ENCODE measurements at places on chromosomes 3 and 15.

DNA sequence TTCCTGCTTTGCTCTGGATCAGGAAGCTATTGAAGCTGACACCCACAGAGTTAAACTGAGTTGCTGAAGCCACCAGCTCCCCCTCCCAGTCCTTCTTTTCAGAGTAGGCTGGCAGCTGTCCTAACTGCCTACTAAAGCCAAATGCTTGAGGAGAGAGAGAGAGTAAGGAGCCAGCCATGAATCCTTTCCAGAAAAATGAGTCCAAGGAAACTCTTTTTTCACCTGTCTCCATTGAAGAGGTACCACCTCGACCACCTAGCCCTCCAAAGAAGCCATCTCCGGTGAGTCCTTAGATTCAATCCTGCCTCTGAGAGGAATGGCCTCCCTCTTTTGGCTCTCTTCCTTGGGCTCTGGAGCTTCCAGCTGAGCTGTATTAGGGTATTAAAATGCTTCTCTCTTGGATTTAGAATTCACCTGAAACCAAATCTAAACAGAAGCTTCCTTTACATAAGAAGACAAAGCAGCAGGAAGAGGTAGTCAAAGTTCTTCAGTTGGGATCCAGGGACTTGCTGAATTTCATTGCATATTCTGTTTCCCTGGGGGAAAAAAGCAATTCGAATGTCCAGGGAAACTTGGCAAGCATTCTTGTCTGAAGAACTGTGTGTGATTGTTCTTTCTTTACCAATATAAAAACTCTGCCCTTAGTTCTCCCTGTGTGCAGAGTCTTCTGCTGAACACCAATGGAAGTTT, at the start of gene SLC15A2:
Gene SLC15A2 (plus strand): TSS at position 101 of the 690 bp plus-strand sequence. CDS start 76 bp downstream, at position 177.
- no peak for DNase-seq

DNA sequence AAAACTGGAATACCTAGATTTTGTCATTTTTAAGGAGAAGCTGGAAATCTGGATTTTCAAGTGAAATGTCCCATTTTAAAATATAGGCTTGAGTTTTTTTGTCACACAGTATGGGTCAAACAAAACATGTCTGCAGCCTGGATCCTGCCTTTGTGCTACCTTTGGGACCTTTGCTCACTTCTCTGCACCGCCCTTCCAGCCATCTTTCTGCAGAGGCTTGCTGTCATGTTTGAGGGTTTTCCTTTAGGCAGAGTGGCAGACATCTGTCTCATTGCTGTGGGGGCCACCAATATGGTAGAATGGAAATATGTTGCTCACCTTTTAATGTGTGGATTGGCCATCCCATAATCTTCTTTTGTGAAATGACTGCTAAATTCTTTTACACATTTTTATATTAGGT, 136.3 kb downstream of the EEFSEC start:
- no peak for DNase-seq

DNA sequence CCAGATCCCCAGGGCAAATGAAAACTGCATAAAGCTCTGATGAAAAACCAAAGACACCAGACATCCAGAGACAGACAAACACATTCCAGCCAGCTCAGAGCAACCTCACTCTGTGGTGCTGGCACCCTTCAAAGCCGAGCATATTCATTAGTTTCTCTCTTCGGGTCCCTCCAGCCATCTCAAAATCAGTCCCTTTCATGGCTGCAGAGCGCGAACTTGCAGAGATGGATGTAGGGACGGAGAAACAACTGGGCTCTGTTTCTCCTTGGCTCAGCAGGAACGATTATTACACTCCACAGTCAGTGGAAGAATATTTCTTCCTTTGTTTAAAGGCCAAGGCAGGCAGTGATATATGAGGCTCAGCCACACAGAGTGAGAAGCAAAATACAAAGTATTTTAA, 50.4 kb upstream of the SYN2 start:
- DNase-seq, result no peak

GRCh38 chr15:55846116-55846707, 103.3 kb upstream of the PRTG start:
- DNase-seq, result peak; percentile 13

DNA sequence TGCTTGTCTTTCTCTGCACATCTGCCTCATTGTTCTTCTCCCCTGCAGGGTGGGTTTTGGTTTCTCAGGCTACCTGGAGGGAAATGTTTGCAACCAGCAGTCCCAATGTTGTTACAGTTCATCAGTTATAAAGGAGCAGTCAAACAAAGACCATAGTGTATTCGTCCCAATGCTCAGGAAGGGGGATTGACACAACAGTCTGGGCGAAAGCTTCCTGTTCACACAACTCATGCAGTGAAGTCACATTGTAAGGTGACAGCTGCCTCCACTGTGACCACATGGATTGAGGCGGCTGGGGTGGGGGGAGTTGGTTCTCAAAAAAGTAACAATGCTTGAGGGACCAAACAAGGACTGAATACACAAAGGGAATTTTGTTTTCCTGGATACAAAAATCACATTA, 28.8 kb upstream of the TF start:
- no peak for DNase-seq

DNA sequence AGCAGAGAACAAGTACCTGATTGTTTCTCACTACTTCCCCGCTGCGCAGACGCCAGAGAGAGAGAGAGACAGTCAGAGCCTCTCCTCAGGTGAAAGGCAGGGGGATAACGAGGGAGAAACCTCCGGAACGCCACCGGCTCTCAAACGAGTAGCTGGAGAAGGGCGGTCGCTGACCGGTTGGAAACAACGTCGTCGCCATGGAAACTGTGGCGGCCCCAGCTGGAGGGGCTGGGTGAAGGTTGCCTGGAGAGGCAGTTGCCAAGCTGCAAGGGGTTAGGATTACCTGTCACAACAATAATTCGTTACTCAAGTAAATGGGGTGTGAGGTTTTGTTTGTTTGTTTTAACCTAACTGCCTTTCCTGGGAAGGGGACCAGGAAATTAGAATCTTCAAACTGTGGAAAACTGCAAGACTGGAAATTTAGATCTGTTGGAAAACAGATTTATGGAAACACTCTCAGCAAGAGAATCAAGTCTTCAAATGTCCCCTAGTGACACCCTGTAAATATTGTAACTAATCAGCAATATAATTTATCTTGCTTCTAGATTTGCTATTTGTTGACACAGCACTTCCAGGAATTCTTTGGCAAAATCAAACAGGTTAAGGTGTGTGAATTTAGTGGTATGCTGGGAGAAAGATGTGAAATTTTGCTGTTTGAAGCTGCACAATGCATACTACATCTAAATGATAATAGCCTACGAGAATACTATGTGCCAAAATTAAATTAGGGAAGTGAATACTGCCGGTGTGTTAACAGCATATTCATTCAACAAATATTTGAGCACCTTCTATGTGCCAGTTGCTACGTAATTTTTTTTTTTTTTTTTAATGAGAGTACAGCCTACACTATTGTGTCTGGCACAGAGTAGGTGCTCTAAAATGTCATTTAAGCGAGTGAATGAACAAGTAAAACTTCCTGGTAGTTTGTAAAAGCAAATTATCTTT, at the start of gene DNAH12:
Gene DNAH12 (minus strand): TSS at position 164 of the 945 bp plus-strand sequence. CDS start 1,474 bp downstream, outside the sequence.
- peak; percentile 31 for DNase-seq

GRCh38 chr3:134372396-134373270, 1.6 kb downstream of the AMOTL2 start:
- DNase-seq, result no peak

DNA sequence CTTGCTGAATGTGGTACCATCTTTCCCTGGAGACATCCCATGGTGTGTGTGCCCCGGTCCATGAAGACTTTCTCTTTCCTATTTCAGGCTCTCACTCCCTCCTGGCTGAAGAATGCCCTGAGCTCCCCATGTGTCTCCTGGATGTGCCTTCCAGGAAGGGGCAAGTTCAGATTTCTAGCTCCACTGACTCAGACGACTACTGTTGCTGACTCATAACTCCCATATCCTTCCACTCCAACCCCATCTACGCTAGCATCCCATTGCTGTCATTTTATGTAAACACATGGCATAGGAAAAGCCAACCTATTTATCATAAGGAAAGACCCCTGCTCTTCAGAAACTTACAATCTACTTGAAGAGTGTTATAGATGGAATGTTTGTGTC, 95.0 kb downstream of the ADCY5 start:
- DNase-seq, result no peak

- no peak for DNase-seq
Measured at GRCh38 chr3:164658125-164658524, 420.2 kb downstream of the SI start.

DNA sequence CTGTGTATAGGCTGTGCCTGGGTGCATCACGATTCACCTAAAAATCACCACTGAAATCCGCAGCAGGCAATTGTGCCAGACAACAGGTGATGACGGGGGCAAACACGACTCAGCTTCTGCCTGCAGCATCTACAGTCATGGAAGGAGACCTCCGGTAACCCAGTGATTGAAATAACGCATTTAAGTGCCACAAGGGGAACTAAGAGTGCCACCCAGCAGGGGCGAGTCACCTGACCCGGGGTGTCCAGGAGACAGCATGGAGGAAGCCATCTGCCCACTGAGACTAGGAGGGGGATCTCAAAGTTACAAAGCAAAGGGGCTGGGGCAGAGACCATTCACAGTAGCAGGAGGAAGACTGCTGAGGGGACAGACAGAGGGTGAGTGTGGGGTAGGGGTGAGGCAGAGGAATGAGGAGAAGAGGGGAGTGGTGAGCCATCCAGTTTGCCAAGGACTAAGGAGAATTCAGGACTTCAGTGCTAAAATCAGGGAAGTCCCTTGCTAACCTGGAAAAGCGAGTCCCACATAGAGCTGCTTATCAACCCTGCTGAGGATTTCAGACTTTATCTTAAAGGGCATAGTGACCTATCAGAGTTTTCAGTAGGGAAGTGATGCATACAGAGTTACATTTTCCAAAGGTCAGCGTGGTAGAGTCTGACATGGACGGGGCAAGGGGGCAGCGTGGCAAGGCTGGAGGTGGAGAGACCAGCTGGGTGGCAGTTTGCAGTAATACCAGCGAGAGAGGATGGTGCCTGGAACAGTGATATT, 256.7 kb upstream of the HES1 start:
- no peak for DNase-seq

- DNase-seq, result no peak
Measured at GRCh38 chr3:194070220-194070633, 65.7 kb upstream of the HES1 start.

DNA sequence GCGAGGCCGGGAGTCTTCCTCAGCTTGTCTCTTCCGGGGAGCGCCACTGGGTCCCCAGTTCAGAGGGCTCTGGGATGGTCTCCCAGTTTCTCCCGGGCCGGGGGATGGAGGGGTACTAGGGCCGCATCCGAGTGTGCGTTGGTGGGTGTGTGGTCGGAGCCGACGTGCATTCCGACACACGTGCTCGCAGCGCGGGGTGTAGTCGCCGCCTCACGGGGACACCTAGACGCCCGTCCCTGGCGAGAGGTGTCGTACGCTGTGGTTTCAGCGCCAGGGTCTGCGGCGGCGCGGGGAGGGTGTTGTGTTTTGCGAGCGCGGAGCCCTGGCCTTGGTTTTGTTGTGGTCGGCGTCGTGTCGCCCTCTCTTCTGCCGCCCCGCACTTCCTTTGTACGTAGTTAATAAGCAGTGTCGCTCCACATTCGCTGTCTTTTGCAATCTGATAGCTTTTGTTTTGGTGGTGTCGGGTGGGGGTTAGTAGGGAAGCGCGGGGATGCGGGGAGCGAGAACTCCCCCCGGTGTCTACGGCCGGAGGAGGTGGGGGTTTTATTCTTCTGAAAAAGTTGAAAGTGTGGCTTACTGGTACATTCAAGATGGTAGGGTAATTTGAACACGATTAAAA, 2.2 kb downstream of the IGF1R start:
- DNase-seq, result peak; percentile 51

DNA sequence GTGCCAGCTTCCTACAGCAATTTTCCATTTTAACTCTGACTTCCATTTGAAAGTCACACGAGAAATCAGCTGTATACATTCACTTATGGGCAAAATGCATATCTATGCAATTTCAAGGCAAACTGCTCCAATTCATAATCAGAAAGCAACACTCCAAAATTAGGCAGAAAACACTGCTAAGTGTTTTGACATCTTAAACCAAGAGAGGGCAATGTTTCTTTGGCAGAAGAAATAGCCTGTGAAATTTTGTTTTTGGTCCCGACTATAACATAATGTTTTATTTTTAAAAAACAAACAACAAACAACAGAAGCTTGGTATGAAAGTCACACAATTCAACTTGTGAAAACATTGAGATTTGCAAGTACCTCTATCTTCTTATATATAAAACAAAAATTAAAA, 42.6 kb downstream of the GOLIM4 start:
- no peak for DNase-seq

DNA sequence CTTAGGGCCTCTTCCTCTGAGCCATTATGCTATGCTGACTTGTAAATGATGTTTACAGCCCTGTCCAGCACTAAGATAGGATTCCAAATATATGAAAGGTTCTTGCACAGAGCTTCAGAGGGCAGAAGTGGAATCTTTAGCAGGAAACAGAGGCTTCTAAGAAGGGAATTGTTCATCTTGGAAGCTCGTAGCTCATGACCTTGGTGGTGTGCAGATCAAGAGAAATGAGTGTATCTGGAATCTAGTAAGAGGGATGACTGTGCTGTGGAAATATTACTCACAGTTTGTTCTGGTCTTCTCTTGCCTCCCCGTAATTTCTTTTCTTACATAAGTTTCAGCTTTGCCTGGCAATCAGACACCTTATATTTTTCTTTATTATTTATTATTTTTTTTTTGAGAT, 175.8 kb downstream of the SPATA16 start:
- no peak for DNase-seq

DNA sequence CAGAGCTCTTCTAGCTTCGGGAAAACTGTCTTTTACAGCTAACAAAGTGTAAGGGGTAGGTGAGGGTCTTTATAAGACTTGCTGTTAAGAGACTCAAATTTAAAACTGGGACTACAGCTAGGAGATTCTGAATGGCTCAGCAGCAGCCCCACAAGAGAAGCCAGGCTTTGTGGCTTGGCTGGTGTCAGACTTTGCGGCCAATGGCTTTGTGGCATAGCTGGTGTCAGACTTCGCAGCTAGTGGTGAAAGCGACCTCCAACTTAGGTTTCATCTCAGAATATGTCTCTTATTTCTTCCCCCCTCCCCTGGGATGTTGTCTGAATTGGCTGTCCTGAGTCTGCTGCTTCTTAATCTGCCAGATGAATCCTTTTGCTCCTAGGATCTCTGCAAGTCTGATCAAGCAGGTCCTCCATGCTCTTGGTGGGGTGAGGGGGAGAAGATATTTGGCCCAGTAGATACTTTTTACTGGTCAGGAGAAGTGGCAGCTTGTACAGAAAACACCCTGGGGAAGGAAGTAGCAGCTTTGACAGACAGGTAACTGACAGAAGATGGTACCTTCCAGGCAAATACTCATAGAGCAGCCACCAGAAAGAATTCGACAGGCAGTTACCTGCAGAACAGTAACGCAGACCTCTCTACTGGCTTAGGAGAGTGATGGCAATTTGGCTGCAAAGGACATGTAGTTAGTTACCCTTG, 8.4 kb downstream of the BOC start:
- DNase-seq, result no peak

GRCh38 chr15:89139613-89140499, 51.6 kb downstream of the ABHD2 start:
- no peak for DNase-seq

DNA sequence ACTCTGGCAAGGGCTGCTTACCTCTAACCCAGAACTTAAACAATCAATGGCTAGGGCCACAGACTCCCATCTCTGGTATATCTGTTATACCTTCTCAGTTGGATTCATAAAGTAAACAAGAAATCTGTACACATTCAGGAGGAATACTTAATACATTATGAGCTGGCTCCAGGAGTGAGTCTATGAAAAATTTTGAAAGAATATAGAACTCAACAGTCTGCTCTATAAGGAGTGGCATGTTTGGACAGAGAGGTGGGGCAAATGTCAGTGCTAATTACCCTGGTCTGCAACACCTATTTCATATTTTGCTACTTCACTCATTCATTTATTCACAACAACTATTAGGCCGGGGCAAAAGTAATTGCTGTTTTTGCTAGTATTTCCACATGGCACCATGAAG, 245.1 kb downstream of the THRB start:
- no peak for DNase-seq

Measured in activated CD4-positive, alpha-beta memory T cell treated with anti-CD3 and anti-CD28 coated beads for 36 hours (primary cell).